SK-N-SH treated with all-trans-retinoic acid at 6 μM for 48 hours (cell line): ENCODE measurements at places on chromosomes 2 and 18.

DNA sequence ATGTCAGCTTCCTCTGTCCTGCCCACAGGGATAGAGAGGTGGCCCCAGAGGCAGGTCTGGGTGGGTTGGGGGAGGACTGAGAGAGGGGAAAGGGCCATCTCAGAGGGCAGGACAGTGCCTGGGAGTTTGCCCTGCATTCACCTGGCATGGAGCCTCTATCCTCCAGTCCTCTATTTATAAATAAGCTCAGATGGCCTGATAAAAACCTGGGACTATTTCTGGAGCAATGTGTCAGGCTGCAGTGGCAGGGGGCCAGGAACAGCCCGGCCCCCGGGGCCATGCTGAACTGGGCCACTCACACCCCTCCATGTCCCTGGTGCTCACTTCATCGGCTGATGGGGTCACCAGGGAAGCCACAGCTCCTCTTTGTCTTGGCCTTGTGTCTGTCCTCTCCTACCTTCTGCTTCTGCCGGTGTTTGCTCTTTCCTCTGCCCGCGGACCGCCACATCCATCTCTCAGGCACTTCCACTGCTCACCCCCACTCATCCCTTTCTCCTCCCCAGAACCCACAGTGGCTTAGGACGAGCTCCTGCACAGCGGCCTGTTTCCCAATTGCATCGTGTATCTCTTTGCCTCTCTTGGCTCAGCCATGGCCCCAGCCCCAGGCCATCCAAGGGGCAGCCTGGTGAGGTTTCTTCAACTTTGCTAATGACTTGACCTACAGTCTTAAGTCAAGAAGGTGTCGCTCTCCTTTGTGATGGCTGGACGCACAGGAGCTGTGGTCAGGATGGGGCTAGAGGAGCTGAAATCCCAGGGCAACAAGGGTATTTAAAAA, 38.8 kb downstream of the SCTR start:
- ATAC-seq: peak; percentile 8; the same call in 1 of the 3 replicates

DNA sequence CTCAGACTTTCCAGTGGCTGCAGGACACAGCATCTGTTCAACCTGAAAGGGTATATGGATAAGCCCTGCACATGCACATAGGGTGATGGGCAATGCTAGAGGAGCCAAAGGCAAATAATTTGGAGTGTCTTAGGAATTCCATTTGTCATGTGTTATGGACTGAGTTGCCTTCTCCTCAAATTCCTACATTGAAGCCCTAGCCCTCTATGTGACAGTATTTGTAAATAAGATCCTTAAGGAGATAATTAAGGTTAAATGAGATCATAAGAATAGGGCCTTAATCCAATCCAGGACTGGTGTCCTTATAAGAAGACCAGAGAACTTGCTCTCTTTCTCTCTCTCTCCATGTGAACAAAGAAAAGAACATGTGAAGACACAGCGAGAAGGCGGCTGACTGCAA, 42.9 kb upstream of the CREG2 start:
- ATAC-seq: no peak

- ATAC-seq: no peak
Observed at GRCh38 chr2:128436479-128437203, 118.0 kb upstream of the HS6ST1 start.

DNA sequence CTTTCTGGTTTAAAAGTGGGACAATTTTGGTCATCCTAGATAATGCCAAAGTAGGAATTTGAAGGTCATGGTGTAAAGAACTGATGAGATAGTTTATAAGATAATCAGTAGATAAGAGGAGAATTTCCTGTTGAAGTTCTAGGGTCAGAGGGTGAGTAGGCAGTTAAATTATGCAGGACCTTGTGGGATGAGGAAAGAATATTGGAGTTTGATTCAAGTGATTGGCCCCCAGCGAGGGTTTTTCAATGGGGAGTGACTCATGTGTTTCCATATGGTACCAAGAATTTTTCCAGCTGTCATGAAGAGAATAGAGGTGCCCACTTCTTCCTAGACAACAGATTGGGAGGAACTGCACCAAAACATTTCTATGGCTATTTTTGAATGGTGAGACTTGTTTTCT, 940.2 kb upstream of the ZEB2 start:
- no peak for ATAC-seq

GRCh38 chr2:217071416-217071815, 211.6 kb upstream of the TNP1 start:
- no peak for ATAC-seq

GRCh38 chr18:33918571-33918970, 306.1 kb downstream of the NOL4 start:
- no peak for ATAC-seq

DNA sequence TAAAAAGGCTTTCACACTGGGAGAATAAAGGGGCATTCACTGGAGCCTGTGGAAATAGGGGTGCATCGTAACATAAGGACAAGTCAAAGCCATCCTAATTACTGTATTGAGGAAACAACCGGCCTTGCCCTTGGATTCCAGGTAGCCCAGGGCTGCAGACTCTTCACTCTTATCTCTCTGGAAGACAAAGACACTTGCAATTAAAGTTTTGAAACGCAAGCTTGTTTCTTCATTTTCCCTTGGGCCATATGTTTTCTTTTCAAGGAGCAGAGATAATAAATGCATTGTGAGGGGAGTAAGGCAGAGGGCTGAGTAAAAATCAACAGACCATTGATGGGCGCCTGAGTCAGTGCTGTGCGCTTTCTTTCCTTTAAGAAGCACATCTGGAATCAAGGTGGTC, 11.5 kb downstream of the TNFRSF11A start:
- no peak for ATAC-seq

- no peak for ATAC-seq
Observed at GRCh38 chr18:42752916-42753315, 362.6 kb downstream of the RIT2 start.

- ATAC-seq: no peak
Observed at GRCh38 chr2:39451954-39452353, 14.9 kb upstream of the MAP4K3 start.

GRCh38 chr2:62372824-62373223, 133.2 kb downstream of the TMEM17 start:
- ATAC-seq: no peak

GRCh38 chr18:78773303-78773755, 206.3 kb upstream of the SALL3 start:
- ATAC-seq: no peak

DNA sequence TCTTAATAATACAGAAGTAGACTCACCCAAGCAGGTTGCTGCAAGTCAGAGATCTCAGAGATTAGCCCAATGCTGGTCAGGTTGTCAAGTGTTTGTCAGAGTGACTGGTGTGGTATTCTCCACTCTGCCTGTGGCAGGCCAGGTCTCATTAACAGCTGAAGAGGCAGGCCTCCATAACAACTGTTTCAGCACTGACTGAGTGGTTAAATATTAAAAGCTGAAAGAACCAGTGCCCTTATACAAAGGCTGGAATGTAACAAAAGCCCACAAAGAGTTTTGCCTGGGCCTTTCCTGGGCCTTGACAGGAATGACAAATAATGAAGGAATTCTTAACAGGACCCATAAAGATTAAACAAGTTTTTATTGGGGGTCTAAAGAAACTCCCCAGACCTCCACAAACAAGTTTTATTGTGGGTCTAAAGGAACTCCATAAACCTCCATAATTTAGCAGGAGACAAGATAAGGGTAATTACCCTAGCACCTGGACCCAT, 26.8 kb downstream of the SULT1C2 start:
- ATAC-seq: no peak

DNA sequence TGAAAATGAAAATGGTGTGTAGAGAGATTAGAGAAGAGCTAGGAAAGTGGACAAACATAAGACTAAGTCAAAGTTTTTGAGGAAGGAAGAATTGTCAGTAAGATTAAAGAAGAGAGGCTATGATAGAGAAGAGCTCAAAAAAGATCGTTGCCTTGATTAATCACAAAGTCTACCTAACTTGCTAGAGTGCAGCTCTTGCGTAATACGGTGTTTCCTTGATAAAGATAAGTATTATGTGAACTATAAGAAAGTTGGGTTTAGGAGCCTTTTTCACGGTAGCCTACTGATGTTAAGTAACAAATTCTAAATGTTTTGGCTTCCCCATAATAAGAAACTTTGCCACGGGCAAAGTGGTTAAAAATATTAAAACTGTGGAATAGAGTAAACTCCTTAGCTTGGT, 226.4 kb upstream of the NRXN1 start:
- no peak for ATAC-seq

DNA sequence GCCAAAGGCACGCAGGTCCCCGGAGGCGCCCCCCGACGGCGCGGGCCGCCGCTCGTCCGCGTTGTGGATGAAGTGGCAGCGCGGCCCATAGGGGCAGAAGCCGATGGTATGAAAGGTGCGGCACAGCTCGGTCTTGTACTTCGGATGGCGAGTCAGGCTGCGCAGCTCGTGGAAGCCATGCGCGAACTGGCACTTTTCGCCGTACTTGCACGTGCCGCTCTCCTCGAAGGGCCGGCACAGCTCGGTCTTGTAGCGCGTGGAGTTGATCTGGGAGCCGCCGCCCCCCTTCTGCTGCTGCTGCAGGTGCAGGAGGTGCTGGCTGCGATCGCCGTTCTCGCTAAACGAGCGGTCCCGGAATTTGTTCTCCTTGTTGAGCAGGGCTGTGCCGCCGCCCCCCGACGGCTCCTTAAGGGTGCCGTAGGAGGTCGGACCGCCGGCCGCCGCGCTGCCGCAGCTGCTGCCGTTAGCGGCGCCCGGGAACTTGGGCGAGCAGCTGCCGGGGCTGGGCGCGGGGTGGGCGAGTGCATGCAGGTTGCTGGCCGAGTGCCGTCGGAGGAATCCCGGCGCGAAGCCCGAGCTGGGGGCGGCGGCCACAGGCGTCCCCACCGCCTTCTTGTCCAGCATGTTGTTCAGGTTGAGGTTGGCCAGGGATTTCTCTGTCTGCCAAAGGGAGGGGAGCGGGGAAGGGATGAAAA, 1.2 kb downstream of the ZFP36L2 start:
- no peak for ATAC-seq

GRCh38 chr2:23385351-23385747, 370 bp downstream of the KLHL29 start:
- peak; percentile 24 for ATAC-seq

- ATAC-seq: no peak
Observed at GRCh38 chr18:45642238-45642637, 27.0 kb downstream of the SLC14A2 start.

- ATAC-seq: no peak
Observed at GRCh38 chr2:102296449-102296848, 14.9 kb upstream of the IL1RL1 start.

DNA sequence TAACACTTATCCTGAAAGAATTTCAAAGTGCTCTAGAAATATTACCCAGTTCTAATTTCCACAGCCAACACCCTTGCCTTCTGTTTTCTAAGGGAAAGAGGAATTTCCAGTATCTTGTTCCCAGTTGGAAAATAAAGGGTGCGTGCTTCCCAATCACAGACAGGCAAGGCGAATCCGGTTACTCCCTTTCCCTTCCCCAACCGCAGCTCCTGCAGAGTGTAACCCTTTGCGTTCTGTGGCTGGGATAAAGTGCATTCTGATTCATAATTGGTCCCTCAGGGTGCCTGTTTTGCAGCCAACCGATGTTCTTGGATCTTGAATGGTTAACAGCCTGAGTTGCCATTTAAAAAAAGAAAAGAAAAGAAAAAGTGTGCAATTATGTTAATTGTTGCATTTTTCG, 40.6 kb upstream of the PGAP1 start:
- ATAC-seq: no peak

- ATAC-seq: no peak
Observed at GRCh38 chr18:6797171-6797570, 67.7 kb downstream of the ARHGAP28 start.

DNA sequence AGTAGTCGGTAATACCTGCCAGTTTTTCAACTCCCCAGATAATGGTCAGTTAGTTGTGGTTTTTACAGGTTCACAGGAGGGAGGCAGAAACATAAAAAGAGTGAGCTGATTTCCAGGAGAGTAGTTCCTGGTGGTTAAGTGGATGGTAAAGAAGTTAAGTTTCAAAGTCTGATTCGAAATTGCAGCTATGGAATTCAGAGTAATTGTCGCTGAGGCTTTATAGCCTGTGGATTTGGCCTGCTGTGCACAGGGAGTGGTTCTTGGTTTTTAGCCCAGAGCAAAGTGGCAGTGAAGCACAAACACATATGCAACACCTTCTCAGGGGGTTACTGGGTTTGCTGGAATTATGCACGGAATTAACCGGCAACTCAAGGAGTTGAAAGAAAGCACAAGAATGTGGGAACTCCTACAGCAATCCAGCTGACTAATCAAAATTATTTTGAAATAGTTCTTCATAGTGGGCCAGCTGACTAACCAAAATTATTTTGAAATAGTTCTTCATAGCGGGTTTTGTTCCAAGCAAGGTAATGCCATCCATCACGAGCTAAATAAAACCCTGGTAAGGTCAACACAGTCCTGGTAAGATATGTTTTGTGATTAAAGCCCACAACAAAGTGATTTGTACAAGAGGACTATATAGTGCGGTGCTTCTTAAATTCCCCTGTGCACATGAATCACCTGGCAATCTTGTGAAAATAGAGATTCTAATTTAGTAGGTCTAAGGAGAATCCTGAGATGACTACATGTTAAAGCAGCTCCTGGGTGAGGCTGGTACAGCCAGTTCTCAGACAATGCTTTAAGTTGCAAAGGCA, 94.4 kb downstream of the SGPP2 start:
- ATAC-seq: no peak

DNA sequence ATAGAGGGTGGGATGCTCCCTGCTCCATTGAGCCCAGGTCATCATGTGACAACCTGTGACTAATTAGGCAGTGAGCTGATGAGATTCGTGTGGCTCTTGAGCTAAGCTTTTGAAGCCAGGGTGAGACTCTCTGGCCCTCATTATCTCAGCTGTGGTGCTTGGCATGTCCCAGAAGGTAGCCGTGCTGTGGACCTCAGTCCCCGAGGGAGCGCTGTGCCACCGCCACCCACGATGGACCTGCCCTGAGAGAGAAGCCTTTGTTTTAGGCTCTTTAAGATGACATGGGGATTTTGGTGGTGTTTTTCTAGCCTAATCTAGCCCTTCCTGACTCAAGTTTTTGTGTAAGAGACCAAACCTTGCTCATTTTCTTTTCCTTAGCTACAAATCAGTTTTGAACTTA, 66.4 kb downstream of the NEDD4L start:
- no peak for ATAC-seq

- ATAC-seq: no peak
Observed at GRCh38 chr18:4821801-4822200, 366.7 kb upstream of the DLGAP1 start.

GRCh38 chr18:22467760-22468553, 50.2 kb upstream of the CTAGE1 start:
- ATAC-seq: peak; percentile 42; the same call in 2 of the 3 replicates
